ENCODE measurements at places on chromosomes 1 and 21.
A peak's percentile ranks its signal among the peaks of the same experiment; 100 is the strongest.

DNA sequence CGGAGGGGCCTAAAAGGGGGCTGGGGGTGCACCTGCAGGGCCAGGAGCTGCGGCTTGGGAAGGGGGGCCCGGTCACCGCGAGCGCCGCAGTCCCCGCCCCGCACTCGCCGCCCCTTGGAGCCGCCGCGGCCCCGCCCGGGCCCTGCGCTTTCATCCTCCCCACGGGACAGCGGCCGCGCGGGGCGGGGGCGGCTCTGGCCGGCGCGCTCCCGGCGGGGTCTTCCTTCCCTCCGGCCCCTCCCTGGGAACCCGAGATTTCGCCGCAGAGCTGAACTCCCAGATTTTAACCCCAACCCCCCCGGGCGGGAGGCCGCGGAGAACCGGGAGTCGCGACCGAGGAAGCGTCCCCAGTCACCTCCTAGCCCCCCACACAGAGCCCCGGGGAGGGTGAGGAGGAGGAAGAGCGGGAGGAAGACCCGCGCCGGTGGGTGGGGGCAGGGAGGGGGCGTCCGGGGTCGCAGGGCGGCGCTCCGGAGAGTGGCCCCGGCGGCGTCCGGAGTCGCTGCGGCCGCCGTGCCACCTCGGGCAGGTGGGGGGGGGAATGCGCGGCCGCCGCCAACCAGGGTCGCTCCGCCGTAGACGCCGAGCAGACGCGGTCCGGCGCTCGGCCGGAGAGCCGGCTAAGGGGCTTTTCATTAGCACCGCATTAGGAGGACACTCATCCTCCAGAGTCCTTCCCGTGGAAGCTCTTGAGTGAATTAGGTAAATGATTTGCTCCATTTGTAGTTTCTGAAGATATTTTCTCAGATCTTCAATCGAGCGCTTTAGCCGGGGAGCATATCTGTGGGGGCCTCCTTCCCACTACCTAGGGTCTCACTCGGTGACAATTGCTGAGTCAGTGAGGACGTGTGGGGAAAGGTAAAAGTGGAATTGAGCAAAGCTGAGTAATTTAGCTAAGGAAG lies 31.6 kb upstream of the NFIA start:
- no peak for DNase-seq

GRCh38 chr1:152035539-152036266 lies 1.1 kb downstream of the S100A11 start:
- DNase-seq = no peak

DNA sequence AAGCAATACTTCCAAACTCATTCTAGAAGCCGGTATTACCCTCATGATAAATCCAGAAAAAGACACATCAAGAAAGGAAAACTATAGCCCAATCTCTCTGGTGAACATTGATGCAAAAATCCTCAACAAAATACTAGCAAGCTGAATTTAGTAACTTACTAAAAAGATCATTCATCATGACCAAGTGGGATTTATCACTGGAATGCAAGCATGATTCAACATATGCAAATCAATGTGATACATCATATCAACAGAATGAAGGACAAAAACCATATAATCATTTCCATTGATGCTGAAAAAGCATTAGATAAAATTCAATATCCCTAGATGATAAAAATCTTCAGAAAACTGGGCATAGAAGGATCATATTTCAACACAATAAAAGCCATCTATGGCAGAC lies 402.9 kb downstream of the TGFB2 start:
- DNase-seq = no peak

DNA sequence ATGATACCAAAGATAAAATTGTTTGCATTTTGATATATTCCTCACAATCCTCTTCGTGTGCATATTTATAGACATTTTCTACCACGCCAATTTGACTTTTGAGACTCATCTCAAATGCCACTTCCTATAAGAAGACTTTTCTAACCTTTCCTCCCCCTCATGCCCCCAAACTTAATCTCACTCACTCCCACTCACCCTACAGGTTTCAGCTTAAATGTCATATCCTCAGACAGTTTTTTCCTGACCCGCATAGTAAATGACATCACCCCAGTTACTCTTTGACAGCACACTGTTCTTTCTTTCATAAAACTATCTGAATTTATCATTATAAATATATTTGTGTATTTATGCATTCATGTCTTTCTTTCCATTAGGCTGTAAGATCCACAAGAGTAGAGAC lies 29.6 kb upstream of the RGS8 start:
- no peak for DNase-seq

GRCh38 chr1:7218210-7218832 lies 433.1 kb downstream of the CAMTA1 start:
- no peak for DNase-seq

- DNase-seq = no peak
Measured at GRCh38 chr1:112256411-112256810, 139.6 kb upstream of the CTTNBP2NL start.

GRCh38 chr1:101756411-101756810 lies 240.3 kb downstream of the OLFM3 start:
- no peak for DNase-seq

DNA sequence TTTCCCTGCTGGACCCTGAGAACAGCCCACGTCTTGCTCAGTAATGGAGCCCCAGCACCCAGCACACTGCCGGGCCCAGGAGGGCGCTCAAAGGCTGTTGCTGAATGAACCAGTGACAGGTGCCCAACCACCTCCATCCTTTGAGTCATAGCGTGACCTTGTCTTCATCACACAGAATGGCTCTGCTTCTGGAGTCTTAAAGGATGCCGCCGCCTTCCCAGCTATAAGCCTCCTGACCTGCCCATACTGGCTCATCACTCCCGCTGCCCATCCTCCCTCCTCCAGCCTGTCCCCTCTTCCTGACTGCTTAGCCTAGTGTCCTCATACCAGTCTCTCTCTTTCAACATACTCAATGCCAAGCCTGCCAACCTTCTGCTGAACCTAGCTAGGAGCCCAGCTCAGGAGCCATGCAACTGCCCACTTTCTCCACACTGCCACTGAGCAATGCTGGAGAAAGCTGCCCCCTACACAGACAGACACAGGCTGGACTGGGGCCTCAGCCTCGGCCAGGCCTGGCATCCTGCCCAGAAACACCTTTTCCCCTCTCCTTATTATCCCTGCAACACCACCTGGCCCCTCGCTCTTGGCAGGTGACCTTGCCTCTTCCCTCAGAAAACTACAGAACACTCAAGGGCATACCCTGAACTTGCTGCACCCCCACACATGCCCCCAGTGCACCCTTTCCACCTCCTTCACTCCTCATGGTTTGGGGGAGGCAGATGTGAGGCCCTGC lies 14.1 kb downstream of the TTC39A start:
- no peak for DNase-seq

DNA sequence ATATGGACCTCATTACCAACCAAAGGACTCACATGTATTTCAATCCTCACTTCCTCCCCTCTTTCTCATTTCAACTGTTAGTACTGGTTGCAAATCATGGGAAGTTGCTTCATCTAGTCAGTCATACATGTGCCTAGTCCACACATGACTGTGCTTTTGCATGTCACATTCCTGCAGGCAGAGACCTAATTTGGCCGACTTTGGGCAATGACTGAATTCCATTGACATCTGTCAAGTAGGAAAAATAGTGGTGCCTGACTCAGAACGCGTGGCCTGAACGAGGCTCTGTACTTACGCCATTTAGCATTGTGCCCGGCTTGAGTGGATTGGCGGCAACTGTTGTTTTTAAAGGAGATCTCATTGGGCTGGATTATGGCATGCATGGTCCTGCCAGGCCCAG lies 18.0 kb downstream of the PTPRU start:
- no peak for DNase-seq

GRCh38 chr1:111801071-111801850 lies 45.6 kb downstream of the DDX20 start:
- no peak for DNase-seq

DNA sequence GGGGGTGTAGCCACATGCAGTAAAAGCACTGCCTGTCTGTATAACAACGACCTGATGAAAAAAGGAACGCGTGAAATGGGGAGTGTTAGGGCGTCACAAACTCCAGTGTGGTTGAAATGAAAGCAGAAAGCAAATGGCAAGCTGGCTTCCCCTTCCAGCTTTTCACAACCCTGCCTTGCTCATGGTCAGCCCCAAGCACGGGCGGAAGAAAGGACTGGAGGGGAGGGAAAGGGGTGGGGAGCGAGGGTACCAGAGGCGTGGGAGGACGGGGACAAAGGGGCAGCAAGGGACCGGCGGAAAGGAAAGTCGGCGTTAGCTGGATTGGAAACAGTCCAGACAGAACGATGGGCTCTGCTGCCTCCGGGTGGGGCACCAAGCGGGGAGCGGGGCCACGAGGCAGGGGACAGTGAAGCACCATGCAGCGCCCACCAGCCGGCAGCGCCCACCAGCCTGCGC lies 9.6 kb downstream of the VPS26C start:
- DNase-seq = no peak

DNA sequence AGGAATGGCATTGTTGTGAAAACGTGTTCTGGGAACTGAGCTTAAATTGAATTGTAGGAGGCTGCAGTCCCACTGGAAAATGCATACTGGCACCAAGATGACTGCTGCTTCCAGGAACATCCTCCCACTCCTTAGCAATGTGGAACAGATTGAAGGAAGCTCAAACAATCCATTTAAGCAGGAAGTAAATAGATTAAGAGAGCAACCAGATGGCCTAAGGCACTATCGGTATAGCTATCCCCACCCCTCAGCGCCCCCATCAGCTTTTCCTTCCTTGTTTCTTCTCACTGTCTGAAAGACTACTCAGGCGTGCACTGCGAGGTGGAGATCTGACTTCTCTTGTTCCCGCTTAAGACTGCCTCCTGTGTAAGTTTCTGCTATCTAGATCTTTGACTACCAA lies 4.0 kb upstream of the IFI16 start:
- no peak for DNase-seq

DNA sequence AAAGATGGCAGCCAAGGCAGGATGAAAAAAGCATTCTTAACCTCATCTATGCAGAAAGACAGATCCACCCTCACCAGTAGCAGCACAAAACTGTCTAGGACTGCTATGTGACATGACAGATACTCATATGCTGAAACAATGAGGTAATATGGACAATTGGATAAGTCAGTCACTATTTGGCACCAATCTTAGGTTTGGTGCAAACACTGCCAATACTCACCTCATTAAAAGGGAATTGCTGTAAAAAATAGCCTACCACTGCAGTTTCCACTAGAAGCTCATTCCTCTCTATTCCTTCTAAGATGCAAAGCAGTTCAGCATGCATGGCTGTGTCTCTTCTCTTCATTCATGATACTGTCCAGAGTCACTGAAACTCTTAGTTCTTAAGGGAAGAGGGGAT lies 91.7 kb downstream of the TBX15 start:
- DNase-seq = no peak

GRCh38 chr1:218297867-218298266 lies 12.8 kb downstream of the RRP15 start:
- DNase-seq = no peak

GRCh38 chr1:63955370-63956145 lies 181.7 kb downstream of the ROR1 start:
- DNase-seq = no peak

DNA sequence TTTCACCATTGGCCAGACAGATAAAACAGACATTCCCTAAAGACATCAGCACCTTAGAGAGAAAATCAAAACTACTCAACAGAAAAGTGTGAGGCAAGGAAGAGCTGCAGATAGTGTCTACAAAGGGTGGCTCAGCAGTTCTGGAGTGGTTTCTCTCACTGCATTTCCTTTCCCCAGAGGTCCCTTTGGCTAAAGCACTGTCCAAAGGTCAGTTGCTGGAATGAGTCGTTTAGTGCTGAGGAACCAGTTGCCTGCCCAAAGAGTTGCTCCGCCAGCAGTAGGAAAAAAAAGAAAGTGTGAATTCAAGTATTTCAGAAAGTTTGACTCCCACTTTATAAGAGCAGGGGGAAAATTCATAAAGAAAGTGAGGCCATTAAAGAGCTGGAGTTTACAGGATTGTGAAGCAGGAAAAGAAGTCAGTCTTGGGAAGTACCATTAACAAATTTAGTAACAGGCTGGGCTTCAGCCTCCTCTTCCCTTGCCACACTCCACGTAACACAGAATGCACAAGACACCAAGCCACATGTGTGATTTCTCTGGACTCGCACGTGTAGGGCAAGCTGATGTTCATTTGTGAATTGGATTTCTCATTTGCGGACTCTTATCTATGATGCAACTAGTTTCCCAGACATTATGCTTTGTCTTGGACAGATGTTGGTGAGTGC lies 122.2 kb downstream of the RUNX1 start:
- no peak for DNase-seq

- no peak for DNase-seq
Measured at GRCh38 chr1:209208648-209209047, 374.9 kb upstream of the CAMK1G start.

GRCh38 chr1:204438628-204439027 lies 27.0 kb upstream of the PPP1R15B start:
- peak; percentile 98 for DNase-seq

- DNase-seq = no peak
Measured at GRCh38 chr21:45469273-45470086, 64.5 kb downstream of the COL18A1 start.

- DNase-seq = no peak
Measured at GRCh38 chr1:80987106-80987505, 813.6 kb upstream of the ADGRL2 start.

GRCh38 chr1:27935721-27936120 lies 921 bp downstream of the SMPDL3B start:
- DNase-seq = no peak

- DNase-seq = no peak
Measured at GRCh38 chr1:233172201-233172600, 123.3 kb downstream of the PCNX2 start.

GRCh38 chr1:27568300-27569087 lies 35.5 kb downstream of the AHDC1 start:
- DNase-seq = peak; percentile 47

DNA sequence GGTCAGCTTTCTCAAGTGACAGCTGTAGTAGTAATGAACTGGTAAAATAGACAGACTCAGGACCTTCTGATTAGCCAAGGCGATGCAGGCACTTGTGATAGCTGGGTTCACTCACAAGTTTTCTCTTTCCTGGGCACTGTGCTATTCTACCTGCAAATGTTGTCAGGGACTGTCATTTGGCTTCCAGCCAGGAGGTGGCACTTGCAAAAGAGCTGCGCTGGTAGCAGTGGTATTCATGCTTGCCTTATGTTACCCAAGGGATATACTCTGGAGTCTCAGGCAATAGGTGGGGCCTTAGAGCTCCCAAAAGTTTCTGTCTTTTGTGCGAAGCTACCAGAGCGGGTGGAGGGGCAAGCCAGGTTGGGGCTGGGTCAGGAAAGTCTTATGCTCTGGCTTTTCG lies 23.5 kb downstream of the IFI44 start:
- DNase-seq = no peak

DNA sequence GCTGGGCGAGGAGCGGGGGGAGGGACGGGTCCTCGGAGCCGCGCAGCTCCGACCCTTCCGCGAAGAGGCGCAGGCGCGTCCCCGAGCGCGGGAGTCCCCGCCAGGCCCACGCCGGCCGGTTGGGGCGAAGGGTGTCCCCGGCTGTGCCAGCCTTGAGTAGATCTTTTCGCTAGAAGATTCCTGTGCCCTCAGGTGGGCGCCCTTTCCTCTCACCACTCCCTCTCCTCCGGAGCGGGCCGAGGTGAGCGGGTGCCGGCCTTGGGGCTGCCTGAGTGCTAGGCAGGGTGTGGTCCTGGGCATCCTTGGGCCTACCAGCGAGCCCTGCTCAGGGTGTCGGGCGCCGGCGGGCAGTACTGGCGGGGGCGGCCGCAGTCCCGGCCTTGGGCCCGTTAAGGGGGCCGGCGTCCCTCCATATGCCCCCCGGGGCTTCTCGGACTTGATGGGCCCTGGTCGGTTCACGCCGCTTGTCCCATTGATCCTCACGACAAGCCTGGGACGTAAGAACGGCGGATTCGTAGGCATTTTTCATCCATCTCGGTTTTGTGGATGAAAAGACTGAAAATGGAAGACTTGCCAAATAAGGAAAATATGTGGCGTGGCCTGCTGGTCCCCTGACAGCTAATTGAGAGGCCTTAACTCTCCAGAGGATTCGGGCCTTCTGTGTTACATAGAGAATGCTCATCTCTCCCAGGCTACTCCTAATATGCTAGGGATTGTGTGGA lies 712 bp downstream of the DEGS1 start:
- DNase-seq = no peak

All from non-pigmented ciliary epithelial cell (primary cell).